ENCODE measurements at places on chromosomes 5 and 9.

- DNase-seq: no peak
Observed at GRCh38 chr5:20514145-20514544, 526.1 kb upstream of the CDH18 start.

- DNase-seq: no peak
Observed at GRCh38 chr5:96753848-96754247, 53.9 kb downstream of the ERAP1 start.

DNA sequence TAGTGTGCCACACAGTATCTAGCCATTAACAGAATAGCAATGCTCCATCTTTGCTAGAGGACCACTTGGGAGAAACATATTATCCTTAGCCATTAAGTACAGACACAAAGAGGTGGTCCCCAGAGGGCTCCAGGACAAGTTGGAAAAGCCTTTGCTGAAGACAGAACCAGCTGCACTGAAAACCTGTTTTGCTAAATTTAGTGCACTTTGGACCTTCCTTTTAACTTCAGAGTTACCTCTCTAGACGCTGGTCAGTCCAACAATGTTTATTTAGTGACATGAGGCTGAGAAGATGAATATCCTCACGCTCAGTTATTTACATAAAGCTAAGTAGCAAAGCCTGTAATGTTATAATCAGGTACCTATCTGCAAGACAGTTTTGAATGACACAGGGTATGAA is 265.0 kb upstream of the ZNF608 start:
- DNase-seq: no peak

GRCh38 chr9:99352826-99353225 is 130.7 kb downstream of the SEC61B start:
- no peak for DNase-seq

DNA sequence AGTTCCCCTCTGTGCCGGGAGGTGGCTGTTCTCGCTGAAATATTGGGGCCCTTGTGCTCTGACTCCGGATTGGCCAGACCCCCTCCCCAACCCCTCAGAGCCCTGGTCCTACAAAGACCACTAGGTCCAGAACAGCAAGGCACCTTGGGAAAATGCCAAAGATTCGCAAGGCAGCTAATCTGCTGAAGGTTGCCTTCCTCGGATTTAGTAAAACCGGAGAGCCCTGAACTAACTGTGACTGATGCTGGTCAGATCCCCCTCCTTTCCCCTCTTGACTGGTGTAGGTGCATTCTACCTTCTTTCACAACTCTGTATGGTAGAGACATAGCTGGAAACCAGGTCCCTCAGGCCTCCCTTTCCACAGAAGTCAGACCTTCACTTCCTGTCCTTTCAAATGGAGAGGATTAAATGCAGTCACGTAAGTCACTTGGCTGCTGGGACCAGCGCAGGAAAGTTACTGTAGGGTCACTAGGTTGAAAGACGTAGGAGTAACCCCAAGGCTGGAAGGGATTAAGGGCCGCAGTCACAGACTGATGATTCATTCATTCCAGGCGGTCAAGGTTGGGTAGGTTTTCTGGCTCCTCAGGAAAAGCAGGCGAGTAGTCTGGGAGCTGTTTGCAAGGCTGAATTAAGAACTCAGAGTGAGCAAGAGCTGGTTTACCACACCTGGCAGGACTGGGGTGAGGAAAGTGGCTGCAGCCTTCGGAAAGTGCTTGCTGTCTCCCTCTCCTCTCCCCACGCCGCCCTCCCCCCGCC is 5.3 kb downstream of the BARX1 start:
- DNase-seq: no peak

DNA sequence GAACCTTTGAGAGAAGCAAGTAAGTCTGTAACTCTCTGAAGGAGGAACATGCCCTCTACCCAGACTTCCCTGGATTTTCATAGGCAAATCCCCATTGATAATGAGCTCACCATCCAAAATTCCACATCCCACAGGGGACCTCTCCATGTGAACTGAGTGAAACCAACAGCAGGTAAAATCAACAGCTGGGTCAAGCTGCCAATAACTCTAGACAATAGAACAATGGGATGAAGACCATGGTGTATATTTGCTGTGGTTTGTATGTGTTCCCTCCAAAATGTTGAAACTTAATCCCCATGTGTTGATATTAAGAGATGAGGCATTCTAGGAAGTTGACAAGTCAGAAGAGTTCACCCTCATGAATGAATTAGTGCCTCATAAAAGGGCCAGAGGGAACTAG is 110.2 kb upstream of the MYO10 start:
- DNase-seq: no peak

- no peak for DNase-seq
Observed at GRCh38 chr5:132069994-132070393, 3.6 kb upstream of the CSF2 start.

DNA sequence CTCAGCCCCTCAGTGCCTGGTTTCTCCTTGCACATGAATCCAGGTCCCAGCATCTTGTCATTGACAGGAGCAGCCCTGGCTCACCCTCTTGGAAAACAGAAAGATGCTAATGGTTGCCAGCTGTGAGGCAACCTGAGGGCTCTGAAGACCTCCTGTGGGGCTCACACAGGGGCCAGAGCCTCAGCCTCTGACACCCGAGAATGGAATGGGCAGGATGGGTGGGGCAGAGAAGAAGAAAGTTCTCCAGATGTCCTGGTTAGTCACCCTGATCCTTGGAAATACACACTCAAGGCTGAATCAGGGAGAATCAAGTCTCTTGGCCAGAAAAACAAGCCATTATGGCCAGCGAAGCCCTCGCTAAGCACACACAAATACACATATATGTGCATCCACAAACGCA is 32.3 kb upstream of the SPATA31E1 start:
- no peak for DNase-seq

DNA sequence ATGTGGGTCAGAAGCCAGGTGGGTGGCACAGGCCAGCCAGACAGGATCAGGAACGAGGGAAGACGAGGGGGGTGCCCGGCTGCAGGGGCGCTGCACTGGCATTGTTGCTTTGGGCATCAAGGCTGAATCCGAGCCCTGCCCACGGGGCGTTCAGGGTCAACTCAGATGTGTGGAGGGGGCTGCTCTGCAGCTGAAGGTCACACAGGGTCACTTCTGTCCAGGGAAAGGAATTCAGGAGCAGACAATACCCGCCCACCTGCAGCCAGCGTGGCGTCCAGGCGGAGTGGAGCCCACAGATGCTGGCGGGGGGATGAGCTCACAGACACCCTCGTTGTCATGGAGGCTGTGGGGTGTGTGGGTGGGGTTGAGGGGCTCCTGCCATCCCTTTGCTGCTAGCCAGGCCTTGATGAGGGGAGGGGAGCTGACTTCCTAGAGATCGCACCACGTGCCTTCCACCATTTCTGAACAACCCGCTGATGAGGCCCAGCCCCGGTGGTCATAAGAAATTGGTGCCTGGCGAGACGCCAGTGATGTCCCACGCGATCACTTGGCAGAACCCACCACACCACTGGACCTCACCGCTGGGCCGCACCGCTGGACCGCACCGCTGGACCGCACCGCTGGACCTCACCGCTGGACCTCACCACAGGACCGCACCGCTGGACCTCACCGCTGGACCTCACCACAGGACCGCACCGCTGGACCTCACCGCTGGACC is 31.2 kb downstream of the MRPL36 start:
- DNase-seq: no peak

- no peak for DNase-seq
Observed at GRCh38 chr9:117414220-117414905, 494 bp downstream of the ASTN2 start.

DNA sequence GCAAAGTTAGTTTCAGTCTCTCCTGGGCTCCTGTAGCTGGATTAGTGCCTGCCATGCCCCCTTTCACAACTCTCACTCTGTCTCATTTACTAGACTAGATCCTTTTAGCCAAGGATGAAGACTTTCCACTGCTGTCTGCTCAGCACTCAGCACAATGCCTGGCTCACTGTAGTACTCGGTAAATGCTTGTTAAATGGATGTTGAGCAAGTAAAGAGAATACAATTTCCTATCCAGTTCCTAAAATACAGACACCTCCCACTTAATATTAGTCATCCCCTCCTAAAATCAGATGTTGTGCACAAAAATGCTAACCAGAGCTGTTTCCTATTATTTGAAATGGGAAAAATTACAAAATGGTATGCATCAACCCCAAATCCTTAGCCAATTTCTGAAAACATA is 195.8 kb downstream of the SREK1 start:
- no peak for DNase-seq

- DNase-seq: no peak
Observed at GRCh38 chr9:98465799-98466198, 210.3 kb upstream of the TBC1D2 start.

- no peak for DNase-seq
Observed at GRCh38 chr5:73297430-73297829, 124.4 kb downstream of the TMEM174 start.

DNA sequence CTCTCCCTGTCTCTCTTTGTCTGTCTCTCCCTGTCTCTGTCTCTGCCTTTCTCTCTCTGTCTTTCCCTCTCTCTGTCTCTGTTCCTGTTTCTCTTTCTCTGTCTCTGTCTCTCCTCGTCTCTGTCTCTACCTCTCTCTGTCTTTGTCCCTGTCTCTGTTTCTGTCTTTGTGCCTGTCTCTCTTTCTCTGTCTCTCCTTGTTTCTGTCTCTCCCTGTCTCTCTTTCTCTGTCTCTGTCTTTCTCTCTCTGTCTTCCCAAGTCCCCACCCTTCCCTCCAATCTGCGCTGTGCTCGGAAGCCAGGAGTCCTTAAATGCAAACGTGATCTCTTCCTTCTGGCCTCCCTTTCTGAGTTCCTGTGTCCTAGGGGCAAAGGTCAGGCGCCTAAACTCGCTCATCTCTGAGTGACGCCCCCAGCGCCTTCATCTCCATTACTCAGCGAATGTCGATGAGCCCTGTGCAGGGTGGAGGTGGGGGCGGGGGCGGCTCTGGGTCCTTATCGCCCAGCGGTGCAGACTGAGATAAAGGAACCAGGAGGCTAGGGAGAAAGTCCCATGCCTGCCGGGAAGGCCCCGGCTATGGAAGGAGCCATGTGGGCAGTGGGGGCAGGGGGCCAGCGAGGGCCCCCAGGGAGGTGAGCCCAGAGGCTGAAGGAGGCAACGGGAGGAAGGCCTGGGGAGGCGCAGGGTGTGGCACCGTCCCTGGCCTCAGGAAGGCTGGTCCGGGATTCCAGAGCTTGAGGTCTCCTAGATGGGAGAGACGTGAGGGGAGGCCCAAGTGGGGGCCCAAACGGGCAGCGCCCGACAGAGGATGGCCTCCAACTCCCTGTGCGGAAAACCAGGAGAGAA is 1.5 kb upstream of the SLC6A19 start:
- DNase-seq: no peak

DNA sequence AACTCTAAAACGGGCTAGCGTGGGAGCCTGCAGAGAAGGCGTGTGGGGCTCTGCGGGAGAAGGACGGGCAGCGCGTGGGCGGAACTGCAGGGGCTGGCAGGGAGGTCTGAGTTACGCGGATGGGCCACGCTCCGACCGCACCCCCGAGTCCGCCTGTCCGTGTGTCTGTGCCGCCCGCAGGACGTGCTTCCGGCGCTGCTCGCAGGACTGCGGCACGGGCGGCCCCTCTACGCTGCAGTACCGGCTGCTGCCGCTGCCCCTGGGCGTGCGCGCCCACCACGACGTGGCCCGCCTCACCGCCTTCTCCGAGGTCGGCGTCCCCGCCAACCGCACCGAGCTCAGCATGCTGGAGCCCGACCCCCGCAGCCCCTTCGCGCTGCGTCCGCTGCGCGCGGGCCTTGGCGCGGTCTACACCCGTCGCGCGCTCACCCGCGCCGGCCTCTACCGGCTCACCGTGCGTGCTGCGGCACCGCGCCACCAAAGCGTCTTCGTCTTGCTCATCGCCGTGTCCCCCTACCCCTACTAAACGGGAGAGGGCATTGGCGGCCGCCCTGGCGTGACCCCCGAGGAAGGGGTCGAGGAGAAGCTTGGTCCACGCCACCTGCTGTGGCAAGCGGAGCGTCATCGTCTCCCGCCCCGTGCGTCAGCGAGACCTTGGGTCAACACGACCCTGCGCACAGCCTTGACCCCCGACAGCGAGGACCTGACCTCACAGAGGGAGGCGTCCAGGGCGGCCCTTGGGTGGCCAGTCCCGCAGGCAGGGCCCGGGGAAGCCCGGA is 11.4 kb upstream of the ASS1 start:
- no peak for DNase-seq

GRCh38 chr9:38621434-38622287 is 1.3 kb upstream of the ANKRD18A start:
- DNase-seq: no peak

GRCh38 chr9:38044706-38045105 is 24.3 kb downstream of the SHB start:
- DNase-seq: no peak

DNA sequence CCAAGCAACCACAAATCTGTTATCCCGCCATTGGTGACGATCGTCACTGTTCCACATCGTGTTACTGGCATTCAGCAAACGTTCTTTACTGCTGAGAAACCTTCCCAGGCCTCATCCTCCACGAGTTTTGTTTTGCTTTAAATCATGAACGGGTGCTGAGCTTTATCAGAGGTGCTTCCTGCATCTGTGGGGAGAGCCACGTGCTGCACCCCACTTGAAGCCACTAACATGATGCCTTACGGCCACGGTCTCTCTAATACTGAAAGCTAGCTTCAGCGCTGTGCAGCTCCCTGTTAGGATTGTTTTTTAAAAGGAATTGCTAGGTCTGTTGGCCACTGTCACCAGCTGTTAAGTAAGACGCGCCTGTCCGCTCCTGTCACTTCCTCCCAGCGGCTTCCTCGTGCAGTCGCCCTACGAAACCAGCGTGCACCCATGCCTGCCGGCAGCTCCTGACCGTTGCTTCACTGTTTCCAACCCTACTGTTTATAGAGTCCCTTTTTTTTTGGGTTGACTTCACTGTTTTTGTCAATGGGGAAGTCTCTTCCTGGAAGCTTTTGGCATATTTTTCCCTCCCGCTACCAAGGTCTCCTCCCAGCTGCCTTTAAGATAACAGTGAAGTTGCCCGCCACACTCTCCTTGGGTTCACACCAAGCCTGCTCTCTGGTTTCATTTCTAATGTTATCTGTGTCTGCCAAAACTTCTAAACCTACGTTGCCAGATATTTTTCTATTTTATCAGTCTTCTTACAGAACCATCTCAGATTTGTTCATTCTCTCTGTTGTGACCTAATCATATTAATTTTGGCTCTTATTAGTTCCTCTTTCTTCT is 20.3 kb downstream of the LPCAT1 start:
- DNase-seq: peak; percentile 64

GRCh38 chr5:146447734-146448380 is 724 bp downstream of the TCERG1 start:
- no peak for DNase-seq
